ENCODE measurements at places on chromosomes 3 and 15. TPM values are rescaled to one million over a fixed set of nuclear protein-coding genes. Genes with fewer than 3 reads are reported as not detected.
A peak's percentile ranks its signal among the peaks of the same experiment; 100 is the strongest.

Gene GOLGA6L22
- total RNA-seq, result not detected

Gene FRMD5
- 0.19 TPM for total RNA-seq

GRCh38 chr3:172461530-172462138 is 13.4 kb upstream of the GHSR start:
- no peak for DNase-seq

GRCh38 chr3:158725348-158726011 is 6.8 kb downstream of the RARRES1 start:
- DNase-seq, result no peak

Gene CLSTN2
- 2.3 TPM for total RNA-seq

Gene PIGZ
- 3.5 TPM for total RNA-seq

DNA sequence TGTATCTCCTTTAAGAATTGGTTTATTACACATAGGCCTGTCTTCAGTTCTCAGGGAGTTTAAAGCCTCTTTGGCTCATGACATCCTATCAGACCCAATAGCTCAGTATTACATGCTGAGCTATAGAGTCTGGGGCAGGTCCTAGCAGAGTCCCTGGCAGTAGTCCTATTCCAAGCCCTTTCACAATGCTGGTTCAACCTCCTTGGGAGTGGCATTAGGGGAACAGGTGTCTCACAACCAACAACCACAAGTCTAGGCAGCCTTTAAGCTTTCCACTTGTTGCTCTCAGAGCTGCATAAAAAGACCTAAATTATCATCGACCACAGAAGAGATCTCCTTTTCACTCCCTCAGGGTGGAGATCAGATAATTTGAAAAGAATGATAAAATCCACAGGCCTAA is 22.8 kb upstream of the C2CD4B start:
- no peak for DNase-seq

- DNase-seq, result no peak
Measured at GRCh38 chr3:78589778-78590177, 1178.0 kb downstream of the ROBO1 start.

GRCh38 chr3:36867810-36868209 is 77.0 kb downstream of the TRANK1 start:
- DNase-seq, result no peak

- peak; percentile 18 for DNase-seq
Measured at GRCh38 chr3:71582612-71583565, 639 bp downstream of the FOXP1 start.

- no peak for DNase-seq
Measured at GRCh38 chr3:43624619-43625305, 3.0 kb upstream of the ANO10 start.

Data from esophagus squamous epithelium (tissue), 5 donors.